Stimulated activated CD4-positive, alpha-beta T cell treated with anti-CD3 and anti-CD28 coated beads, Interleukin-4, amount 100 ng/mL, for 48 hours (primary cell): ENCODE measurements at places on chromosomes 5 and 9.

GRCh38 chr5:148306446-148306845 is 5.8 kb upstream of the SPINK7 start:
- no peak for DNase-seq

GRCh38 chr5:87579678-87580077 is 166.9 kb upstream of the CCNH start:
- no peak for DNase-seq

DNA sequence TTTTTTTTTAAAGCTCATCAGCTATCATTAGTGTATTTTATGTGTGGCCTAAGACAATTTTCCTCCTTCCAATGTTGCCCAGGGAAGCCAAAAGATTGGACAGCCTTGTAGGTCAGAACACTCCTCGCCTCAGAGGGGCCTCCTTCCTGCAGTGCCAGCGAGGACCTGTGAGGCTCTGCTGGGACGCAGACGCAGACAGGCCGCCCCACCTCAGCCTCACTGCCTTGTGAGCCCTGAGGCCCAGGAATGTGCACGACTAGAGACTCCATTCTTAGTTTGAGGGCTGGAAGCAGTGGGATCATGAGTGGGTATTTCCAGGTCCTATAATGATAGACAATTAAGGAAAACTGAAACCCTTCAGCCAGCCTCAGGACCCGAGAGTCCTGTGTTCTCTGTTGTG is 85.4 kb downstream of the PJA2 start:
- DNase-seq, result no peak

DNA sequence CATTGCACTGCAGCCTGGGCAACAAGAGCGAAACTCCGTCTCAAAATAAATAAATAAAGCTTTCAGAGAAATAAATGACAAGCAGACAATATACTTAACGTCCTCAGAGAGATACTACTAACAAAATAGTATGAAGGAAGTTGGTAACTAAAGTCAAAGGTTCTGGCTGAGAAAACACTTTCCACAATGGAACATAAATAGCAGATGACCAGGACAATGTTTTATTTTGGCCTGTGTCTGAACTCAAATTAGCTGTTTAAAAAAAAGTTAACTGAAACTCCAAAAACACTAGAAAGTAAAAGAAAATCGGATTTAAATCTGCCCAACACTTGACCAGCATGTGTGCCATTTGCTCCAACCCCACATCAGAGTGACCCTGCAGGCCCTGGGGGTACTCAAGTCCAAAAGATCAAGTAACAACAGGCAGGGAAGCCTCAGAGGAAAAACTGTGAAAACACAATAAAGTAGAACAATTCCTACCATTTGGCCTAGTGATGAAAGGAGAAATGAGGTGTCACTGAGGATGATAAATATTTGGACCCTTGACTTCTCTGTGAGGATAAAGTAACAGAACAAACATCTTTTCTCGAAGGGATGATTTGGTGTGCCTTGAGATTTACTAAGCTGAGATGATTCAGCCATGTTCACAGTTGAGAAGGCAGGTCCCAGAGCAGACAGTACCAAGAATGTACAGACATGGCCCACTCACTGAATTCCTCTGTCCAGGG is 47.7 kb downstream of the LHFPL2 start:
- no peak for DNase-seq

GRCh38 chr9:133132174-133132573 is 11.1 kb upstream of the RALGDS start:
- no peak for DNase-seq

DNA sequence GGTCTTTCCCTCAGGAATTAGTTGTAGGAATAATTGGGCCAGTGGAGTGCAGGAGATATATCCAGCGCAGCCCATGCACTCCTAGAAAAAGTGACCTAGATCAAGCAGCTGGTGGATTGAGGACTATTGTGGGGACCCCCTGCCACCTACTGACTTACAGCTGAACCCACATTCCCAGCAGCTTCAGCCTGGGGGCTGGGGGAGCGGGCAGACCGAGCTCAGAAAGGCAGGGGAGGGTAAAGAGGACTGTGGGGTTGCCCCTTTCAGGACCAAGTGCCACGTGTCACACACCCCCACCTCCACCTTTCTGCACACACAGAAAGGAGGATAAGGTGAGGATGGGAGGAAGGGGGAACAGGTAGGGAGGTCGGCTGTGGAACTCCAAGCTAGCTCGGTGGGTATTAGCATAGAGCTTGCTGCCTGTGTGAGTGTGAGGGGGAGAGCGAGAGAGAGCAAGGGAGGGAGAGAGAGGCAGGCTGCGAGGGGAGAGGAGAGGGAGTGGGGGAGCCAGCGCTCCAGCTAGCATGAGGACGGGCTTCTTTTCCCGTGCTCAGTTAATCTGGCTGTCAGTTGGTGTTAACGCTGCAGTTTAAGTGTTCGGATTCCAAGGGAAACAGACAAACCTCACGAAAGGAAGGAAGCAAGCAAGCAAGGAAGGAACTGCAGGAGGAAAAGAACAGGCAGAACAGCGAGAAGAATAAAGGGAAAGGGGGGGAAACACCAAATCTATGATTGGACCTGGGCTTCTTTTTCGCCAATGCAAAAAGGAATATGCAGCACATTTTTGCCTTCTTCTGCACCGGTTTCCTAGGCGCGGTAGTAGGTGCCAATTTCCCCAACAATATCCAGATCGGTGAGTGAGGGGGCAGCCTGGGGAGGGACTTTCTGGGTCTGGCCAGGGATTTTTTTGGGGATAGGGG is at the start of gene GRIA1:
Gene GRIA1, plus strand, starts transcription at position 553 of the 920 bp plus-strand sequence.
- no peak for DNase-seq

- DNase-seq, result no peak
These were observed 253.1 kb upstream of the IRX1 start for GRCh38 chr5:3342271-3343100.

DNA sequence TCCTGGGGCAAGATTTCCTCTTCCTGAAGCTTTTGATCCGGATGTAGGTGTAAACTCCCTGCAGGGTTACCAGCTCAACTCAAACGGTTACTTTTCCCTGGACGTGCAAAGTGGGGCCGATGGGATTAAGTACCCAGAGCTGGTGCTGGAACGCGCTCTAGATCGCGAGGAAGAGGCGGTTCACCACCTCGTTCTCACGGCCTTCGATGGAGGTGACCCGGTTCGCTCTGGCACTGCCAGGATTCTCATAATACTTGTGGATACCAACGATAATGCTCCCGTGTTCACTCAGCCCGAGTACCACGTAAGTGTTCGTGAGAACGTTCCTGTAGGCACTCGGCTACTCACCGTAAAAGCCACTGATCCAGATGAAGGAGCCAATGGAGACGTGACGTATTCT is 820 bp downstream of the PCDHGA4 start:
- DNase-seq, result no peak

GRCh38 chr9:21741151-21741550 is 61.3 kb upstream of the MTAP start:
- no peak for DNase-seq

DNA sequence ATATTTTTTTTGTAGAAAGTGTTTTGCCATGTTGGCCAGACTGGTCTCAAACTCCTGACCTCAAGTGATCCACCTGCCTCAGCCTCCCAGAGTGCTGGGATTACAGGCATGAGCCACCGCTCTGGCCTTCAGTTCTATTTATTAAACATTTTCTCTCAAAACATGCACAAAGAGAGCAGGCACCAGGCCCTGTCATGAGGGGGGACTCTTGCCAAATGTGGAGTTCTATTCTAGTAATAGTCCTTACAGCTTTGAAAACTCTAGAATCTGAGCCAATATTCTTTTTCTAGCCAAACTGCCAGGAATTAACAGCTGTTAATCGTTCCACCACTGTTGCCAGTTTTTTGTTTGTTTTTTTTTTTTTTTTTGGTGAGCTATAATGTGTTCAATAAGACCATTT is 124.6 kb downstream of the TARS1 start:
- DNase-seq, result no peak

DNA sequence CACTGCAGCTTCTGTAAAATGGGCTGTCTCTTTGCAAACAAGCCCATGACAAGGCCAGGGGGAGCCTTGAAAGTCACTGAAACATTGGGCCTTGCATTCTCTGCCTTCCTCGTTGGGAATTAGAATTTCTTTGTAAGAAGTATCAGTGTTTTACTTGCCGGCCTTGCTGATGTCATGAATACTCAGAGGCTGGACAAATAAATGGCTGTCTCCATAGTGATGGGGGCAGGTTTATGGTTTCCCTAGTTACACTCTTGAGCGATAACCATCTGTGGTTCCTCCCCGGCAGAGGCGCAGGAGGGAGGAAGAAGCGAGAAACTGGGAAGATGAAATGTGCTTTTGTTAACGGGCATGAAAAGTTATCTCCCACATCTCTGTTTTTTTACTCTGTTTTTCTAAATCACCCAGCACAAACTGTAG is 272.7 kb upstream of the PANK3 start:
- DNase-seq, result no peak

DNA sequence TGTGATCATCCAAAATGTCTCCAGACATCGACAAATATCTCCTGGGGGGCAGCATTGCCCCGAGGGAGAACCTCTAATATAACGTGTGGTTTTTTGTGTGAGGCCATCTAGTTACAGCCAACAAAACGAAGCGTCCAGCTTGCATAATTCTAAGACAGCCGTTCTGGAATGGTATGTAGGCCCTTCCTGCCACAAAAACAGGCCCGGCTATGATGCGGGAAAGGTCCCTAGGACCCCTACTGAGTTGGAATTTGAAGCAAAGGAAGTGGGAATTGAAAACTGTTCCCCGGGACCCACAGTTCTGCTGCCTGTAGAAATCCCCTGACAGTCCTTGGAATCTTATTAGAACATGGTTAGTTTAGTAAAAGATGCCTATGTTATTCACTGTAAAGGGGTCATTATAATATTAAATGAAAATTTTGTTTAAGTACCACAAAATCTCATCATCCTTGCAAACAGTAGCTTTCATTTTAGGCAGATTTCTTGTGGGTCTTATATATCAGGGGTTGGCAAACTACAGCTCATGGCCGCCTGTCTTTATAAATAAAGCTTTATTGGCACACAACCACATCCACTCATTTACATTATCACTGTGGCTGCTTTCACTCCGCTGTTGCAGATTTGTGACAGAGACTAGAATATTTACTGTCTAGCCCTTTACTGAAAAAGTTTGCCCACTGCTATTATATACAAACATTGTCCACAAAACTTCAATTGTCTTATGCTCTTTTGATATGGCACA is 70.7 kb downstream of the MSX2 start:
- no peak for DNase-seq

GRCh38 chr5:1362242-1363015 is 17.5 kb upstream of the CLPTM1L start:
- DNase-seq, result no peak

DNA sequence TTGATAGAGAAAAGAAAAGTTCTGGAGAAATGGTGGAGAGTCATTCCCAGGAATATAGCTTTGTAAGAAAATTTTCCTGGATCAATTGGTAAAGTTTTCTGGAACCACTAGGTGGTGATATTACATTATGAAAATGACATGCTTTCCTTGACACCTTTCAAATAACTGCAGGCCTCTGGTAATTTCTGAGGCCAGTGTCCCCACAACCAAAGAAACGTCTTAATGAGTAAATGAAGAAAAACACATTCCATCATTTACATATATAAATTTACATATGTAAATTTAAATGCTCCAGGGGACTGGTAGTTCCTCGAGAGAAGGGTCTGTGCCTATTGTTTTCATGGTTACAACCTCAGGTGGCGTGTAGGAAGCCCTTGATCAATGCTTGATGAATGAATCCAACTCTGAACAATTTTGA is 17.2 kb upstream of the RGS3 start:
- DNase-seq, result no peak

GRCh38 chr5:160643616-160644240 is 208.3 kb downstream of the ATP10B start:
- no peak for DNase-seq

GRCh38 chr5:10681731-10682679 is 79.0 kb downstream of the DAP start:
- no peak for DNase-seq

GRCh38 chr5:180154821-180155364 is 54.1 kb downstream of the RASGEF1C start:
- DNase-seq, result no peak

DNA sequence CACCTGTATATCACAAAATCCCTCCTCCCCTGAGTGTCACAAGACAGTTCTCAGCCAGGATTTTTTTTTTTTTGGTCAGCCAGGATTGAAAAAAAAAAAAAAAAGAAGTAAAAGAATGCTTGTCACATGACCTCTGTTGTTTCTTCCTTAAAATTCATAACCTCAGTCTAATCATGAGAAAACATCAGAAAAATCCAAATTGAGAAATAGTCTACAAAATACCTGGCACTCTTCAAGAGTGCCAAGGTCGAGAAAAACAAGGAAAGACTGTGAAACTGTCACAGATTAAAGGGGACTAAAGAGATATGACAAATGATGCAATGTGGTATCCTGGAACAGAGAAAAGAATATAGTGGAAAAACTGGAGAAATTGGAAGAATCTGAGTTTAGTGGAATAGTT is 58.5 kb upstream of the SUB1 start:
- DNase-seq, result no peak

DNA sequence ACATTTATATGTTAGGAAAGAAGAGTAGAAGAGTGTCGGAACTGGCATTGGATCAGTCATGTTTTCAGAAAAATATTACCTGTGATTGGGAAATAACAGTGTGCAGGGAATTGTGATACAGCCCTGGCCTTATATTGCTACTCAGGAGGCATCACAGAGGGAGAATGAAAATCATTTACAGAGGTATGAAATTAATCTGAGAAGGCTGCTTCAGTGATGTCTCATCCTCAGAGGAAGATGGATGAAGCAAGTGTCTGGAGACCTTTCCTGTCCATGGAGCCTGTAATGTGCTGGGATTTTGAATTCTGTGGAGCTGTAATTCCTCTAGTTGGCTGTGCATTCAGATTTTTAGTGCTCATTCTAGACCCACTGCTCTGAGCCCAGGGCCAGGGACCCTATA is 3.8 kb downstream of the ACTBL2 start:
- DNase-seq, result no peak

DNA sequence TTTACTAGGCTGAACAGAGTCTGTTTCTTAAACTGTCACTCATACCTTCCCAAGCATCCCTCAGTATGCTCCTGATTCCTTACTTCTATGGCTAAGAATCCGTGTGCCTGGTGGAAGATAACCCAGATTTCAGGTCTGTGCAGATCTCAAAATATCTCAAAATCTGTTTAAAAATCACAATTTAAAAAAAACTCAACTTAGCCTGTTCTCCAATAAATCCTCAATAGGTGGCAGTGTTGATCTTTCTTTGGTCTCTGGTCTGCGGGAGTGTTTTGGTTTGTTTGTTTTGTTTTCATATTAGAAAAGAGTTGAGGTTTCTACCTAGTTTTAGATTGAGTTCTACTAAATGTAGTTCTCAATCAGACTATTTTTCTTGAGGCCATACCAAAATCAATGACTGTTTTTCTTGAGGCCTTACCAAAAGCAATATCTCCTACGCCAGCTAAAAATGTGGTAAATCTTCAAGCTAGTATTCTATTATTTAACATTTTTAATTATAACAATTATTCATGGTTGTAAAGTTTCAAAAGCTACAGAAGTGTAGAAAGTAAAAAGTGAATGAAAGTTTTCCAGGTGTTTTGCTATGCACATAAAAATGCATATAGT is 57.9 kb downstream of the TGFBR1 start:
- DNase-seq, result no peak

GRCh38 chr5:54756301-54756700 is 229.1 kb downstream of the ESM1 start:
- DNase-seq, result no peak
